ENCODE measurements at places on chromosomes 4 and X.
A peak's percentile ranks its signal among the peaks of the same experiment; 100 is the strongest.

DNA sequence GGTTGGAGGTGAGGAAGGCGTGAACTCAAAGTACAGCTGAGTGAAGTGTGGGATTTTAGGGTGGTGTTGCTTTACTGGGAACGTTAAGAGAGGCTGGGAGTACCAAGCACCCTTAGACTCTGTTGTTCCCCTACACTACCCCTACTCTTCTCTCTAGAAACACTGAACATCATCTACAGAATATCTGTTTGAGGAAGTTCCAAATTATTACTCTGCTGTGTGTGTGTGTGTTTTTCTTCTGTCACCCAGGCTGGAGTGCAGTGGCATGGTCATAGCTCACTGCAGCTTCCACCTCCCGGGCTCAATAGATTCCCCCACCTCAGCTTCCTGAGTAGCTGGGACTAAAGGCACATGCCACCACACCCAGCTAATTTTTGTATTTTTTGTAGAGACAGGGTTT is 76.7 kb upstream of the AP1S2 start:
- DNase-seq: no peak

DNA sequence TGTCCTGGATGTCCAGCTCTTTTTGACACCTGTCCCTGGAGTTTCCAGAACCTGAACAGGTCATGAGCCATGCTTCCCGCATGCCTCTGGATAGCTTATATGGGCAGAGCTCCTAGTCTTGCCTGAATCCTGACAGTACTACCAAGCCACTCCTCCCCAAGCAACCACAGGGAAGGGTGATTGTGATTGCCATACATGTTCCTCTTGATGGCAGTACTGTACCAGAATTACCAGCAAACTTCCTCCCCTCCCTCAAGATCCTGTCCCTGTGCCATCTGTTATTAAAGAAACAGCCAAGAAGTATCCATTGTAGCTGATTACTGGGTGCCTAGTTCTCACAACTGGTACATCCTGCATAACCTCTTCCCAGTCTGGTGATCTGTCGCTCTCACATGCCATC is 264.3 kb upstream of the AGTR2 start:
- DNase-seq: no peak

DNA sequence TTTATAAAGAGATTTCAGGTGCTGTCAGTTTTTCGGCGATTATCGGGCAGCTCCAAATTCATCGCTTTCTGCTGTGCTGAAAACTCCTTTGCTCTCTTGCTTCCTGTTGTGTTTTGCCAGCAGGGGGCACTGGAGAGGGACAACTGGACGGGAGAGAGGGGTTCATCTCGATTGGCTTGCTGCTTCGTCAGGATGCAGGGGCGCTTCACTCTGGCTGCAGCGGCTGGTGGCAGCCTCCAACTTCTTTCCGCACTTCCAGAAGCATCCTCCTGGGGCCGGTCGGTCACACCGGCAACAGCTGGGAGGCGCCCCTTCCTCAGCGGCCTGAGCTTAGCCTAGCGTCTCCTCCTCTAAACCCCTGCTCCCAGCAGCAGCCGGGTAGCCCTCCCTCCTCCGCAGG is 29.5 kb downstream of the MSL3 start:
- DNase-seq: no peak

DNA sequence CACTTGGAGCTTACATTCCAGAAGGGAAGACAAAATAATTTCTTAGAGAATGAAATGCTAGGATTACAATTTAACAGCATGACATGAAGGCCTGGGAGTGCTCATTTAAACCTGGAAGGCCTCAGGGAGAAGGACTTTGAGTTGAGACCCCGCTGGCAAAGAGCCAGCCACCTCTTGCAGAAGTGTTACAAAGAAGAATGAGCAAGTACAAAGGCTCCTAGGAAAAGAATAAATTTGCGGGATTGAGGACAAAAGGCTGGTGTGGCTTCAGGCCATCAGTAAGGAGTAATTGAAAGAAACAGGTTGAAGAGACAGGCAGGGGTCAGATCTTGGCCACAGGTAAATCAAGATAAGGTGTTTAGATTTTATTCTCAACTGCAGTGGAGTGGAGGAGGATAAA is 3.1 kb upstream of the ELOVL6 start:
- no peak for DNase-seq

- no peak for DNase-seq
These were observed 39.4 kb downstream of the LDB2 start for GRCh38 chr4:16859031-16859430.

DNA sequence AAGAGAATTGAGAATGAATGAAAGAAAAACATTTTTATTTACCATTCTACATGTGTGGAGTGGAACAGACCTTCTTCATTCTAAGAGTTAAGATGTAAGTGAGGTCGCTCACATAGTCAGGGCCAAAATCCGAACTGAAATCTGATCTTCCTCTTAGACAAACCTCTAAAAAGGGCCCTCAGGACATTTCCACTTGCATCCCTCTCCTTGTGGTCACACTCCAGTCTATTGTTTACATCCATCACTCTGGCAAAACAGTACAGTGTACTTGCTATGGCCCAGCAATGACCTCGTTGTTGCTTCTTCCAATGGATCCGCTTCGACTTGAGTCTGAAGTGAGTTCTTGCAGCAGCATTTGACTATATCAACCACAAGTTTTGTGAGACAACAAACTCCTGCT is 54.2 kb downstream of the MOSPD2 start:
- no peak for DNase-seq

DNA sequence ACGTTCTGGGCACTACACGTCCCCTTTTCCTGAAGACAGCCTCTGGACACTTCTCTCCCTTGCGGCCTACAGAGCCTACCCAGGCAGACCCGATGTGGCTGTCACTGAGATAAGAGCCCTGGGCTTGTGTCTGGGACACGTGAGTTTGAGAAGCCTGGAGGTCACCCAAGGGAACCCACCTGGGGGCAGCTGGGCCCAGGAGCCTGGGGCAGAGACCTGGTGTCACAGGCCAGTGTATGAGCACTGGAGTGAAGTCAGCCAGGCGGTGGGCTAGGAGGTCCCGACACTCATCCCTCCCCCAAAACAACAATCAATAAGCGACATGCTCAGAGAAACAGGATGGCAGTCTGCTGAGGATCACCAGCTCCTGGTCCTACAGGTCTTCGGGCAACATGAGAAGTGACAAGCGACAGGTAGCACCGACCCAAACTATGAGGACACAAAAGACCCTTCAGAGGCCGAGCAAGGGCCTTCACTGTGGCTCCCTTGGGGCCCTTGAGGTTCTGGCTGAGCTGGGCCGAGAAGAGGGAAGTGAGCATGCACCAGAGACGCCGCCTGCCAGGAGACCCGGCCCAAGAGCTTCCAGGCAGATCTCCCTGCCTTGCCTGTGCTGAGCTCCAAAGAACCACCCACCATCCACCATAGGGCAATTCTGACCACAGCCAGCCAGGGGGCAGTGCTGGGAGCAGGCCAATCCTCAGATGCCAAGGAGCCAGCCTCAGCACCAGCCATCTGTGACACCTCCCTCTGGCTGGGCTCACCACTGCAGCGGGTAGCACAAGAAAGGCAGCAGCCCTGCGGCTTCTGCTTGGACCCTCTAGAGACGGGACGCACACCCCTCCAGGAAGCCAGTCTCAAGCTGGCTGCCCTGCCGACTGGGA is 11.0 kb upstream of the DUSP9 start:
- no peak for DNase-seq

DNA sequence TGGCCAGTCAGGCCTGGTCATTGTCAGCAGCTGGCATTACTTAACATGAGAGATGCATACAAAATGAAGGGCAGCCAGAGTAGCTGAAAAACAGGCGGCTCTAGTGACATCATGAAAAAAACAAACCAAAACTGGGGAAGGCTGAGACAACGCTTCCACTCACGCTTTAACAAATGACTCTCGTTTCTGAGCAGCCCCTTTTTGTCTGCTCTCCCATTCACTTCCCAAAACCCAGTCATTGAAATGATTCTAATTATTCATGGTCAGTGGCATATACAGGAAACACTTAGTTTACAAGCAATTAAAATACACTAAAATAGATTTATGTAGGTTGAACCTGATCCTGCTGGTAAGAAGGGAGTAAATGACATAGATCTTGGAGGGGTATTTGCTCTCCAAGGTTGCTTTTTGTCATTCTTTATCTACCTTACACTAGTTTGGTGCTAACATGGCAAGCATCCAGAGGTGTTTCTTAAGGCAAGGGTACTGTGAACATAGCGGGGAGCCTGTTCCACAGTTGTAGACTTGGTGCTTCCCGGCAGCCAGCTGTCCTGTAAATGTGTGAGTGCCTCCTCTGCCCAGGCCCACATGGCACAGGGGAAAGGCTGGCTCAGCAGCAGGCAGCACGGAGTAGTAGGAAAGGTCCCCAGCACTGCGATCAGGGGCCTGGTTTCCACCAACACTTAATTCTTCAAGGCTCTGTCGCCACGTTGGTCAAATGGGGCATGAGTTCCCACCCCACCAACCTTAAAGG is 61.2 kb upstream of the CITED1 start:
- DNase-seq: peak; percentile 6

- no peak for DNase-seq
These were observed 123.7 kb downstream of the COX18 start for GRCh38 chr4:72945719-72946336.
